ENCODE measurements at places on chromosomes 4 and X.

- DNase-seq = no peak
Measured at GRCh38 chrX:155144926-155145325, 71.3 kb upstream of the VBP1 start.

- no peak for DNase-seq
Measured at GRCh38 chr4:105979506-105979905, 84.2 kb downstream of the NPNT start.

GRCh38 chrX:79259073-79259689 is 108.0 kb downstream of the ITM2A start:
- DNase-seq = peak; percentile 82

DNA sequence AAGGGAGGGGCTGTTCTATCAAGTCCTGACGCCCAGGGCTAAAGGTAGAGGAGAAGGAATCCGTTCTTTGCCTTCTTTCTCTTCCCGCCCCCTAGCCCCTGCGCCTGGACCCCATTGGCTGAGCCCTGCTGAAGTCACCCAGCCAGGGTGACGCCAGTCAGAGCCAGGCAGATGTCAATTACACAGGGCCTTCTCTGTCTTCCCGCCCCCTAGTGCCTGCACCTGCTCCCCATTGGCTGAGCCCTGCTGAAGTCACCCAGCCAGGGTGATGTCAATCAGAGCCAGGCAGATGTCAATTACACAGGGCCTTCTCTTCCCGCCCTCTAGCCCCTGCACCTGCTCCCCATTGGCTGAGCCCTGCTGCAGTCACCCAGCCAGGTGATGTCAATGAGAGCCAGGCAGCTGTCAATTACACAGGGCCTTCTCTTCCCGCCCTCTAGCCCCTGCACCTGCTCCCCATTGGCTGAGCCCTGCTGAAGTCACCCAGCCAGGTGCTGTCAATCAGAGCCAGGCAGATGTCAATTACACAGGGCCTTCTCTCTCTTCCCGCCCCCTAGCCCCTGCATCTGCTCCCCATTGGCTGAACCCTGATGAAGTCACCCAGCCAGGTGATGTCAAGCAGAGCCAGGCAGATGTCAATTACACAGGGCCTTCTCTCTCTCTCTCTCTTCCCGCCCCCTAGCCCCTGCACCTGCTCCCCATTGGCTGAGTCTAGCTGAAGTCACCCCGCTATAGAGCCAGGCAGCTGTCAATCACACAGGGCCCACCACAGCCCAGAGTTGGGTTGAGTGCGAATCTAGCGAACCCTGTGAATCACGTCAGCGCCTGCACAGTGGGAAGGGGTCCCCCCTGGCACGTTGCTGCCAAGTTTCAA is 46.4 kb downstream of the ASMT start:
- peak; percentile 97 for DNase-seq

DNA sequence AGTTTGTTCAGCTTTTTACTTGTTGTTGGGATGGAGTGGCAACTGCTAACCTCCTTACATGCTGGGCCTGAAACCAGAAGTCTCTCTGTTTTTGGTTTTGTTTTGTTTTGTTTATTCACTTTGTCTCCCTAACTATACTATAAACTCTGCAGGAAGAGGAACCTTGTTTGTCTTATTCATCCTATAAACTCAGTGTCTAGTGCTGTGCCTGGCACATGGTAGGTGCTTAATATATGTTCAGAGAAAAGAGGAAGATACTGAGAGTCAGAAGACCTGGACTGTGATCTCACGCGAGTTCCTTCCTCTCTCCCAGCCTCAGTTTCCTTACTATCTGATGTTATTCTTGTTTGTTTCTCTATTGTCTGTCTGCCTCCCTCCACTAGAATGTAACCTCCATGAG is 71.3 kb downstream of the PRPS1 start:
- DNase-seq = no peak

Data from DND-41 (cell line).